ENCODE measurements at places on chromosomes 3 and 15.
A peak's percentile ranks its signal among the peaks of the same experiment; 100 is the strongest.

DNA sequence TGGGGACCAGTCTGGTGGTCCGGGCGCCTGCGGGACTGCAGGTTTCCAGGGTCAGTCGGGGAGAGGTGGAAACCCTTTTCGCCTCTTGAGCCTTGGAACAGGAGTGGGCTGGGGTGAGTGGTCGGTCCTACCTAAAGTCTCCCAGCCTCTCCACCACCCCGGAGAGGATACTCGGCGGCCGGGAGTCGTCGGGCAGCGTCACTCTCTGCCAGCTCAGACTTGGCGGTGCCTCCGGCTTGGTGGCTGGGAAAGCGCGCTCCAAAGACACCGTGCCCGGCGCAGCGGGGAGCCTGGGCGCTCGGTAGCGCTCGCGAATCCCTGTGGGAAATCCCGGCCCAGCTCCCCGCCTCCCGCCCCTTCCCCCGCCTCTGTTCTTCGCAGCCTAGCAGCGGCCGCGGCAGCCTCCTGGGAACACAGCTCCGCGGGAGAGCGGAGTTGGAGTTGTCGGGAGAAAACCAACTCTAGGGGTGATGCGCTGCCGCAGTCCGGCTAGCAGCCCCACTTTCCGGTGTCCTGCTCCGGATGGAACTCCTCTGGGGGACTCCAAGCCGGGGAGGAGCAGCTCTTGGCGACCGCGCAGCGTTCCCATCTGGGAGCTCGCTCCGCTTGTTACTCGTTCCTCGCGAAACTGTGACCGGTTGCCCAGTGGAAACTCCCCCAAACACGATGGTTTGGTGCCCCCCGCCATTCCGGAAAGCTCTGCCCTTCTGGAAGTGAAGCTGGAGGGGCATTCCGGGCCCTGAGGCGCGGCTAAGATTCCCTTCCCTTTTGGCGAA lies 1.4 kb downstream of the EPHB1 start:
- no peak for DNase-seq

- DNase-seq = no peak
These were observed 97.2 kb upstream of the CTNNB1 start for GRCh38 chr3:41102053-41102556.

GRCh38 chr3:52291508-52292181 lies 4.0 kb downstream of the GLYCTK start:
- DNase-seq = no peak

GRCh38 chr3:121269389-121269788 lies 276.4 kb downstream of the POLQ start:
- DNase-seq = no peak

DNA sequence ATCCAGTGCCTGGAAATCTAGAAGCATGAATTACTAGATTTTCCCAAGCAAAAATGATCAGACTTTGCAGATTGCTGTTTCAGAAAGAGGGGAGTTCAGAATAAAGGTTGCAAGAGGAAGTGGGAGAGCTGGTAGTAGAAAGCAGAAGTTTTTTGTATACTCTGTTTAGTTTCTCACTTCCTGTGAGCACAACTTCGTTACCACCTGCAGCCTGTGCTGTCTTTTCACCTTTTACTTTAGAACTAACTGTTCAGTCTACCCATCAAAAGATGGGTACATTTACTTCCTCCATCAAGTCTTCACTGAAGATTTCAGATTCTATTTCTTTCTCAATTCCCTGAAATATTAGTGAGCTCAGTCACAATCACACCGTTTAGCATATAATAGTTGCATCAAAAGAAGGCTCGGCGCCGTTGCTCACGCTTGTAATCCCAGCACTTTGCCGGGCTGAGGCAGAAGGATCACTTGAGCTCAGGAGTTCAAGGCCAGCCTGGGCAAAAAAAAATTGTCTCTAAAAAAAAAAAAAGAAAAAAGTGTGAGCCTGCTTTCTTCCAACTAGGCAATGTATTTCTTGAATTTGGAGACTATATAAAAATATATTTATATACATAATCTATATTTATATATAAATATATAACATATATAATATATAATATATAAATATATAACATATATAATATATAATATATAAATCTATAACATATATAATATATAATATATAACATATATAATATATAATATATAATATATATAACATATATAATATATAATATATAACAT lies 1.8 kb upstream of the CEP97 start:
- peak; percentile 34 for DNase-seq

DNA sequence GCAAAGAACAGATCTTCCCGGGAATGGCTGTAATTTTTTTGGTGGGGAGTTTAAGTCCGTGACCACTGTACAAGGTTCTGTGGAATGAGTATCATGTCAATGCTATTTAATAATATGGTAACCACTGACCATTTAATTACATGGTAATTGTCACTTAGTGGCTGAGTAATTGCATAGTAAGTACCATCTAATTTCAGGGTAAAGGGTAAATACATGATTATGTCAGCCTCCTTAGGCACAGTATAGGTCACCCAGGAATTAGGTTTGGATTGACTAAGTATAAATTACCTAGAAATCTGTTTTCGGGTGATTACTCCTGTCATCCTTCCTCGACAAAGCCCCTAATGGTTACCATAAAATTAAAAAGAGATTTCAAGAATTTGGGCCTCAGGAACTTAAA lies 120.1 kb upstream of the AGBL1 start:
- DNase-seq = no peak

DNA sequence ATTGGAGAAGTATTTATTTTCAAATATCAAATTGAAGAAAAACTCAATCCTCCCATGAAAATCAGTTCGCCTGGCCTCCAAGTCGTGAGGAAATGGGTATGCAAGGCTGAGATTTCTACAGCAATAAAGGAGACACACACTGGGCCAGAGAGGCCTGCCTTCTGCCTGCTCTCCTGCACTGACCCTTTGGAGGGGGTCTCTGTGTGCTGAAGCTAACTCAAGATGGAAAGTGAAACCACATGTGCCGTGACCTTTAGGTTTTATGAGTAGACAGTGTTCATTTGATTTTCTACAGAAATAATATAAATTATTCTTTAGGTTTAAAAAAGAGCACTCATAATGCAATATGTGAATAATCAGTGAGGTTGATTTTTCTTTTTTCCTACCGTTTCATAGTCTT lies 11.9 kb upstream of the SLC22A13 start:
- no peak for DNase-seq

DNA sequence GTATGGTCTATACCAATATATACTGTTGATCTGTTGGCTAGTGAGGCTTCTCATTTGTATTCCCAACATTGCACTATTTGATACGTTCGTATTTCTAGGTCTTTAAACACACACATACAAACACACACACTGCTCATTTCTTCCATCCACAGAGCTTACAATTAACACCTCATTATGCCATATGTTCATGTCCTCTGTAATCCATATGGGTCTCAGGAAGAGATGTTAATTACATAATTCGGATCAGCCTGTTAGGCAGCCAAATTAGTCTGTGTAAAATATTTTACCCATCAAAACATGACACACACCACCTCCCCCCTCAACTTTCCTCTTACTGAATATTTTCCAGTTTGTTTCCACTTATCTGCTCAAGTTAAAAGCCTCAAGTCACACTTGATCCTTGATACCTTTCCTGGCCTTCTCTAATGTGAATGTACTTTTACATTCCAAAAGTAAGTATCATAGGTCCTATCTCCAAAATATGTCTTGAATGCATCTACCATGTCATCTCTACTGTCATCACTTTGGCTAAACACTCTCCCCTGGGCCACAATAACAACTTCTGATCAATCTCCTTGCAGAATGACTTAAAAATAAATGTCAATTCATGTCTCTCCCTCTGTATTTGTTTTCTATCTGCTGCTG lies 28.2 kb downstream of the EOGT start:
- no peak for DNase-seq

- DNase-seq = no peak
These were observed 45.6 kb downstream of the OIP5 start for GRCh38 chr15:41286665-41287333.

GRCh38 chr3:37693511-37694283 lies 168.0 kb upstream of the CTDSPL start:
- DNase-seq = no peak

GRCh38 chr3:1506090-1506489 lies 413.3 kb downstream of the CNTN6 start:
- no peak for DNase-seq

DNA sequence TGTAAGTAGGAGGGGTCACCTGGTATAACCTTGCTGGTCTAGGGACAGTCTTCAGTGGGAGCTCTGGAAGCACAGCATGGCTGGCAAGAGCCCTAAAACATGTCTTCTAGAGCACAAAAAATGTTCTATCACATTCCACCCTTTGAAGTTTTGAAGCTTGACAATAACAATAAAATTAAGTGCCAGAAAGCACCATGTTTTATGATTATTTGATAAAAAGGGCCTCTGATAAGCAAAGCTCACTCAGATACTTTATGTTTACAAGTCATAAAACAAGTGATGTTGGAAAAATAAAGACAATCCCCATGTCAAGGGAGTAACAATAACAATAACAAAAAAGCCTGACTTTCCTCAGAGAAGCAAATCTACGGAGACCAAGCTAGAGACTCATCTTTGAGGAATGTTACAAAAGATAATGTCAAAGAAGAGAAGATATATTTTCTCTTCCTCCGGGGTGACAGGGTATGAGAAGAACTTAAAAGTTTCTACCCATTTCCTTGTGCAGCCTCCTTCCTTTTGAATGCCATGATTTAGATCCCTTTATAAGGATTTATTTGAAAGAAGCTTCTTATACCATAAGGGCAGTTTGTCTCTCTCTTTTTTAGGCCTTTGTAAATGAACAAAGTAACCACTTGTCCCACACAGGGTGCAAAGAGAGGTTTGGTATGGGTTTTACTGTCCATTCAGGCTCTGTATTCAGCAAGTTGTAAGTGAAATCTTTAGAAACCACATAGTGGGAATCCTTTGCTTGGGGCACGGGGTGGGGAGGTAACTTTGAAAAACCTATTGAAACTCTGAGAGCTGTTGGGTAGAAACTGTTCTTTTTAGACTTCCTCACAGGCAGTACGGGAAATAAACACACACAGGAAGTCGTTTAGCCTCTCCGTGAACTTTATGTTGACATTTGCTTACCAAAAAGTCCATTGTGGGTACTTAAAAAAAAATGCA lies 109.6 kb upstream of the RBMS3 start:
- DNase-seq = no peak

DNA sequence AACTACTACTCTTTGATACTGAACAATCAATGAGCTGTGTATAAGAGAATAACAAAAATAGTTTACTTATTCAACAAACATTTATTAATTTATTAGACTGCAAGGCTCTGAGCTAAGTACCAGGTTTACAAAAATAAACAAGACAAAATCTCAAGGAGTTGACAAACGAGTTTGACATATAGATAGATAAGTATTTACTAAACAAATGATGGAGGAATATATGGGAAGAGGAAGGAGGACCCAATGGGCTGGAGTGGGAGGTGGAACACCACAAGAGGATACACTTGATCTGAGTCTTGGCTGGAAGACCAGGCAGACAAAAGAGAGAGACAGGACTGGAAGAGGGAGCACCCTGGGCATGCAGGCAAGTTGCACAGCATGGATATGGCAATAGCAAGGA lies 47.5 kb upstream of the FSIP1 start:
- DNase-seq = no peak

DNA sequence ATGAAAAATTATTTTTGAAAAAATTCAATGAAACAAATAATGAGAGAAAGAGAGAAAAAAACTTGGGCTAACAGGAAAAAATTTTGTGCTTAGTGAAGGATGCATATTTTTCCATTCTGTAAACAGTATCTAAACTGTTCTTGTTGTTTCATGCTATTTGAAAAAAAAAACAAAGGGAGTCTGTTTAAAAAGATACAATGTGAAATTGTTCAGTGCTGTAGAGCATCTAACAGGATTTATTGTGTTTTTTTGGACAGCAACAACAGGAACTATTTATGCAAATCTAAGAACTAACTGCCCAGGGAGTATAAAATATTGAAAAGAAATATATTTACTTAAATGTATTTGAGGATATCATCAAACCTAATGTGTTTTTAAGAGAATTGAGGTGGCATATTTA lies 55.1 kb downstream of the PEX5L start:
- DNase-seq = no peak

GRCh38 chr15:76938752-76939151 lies 7.2 kb downstream of the RCN2 start:
- no peak for DNase-seq

DNA sequence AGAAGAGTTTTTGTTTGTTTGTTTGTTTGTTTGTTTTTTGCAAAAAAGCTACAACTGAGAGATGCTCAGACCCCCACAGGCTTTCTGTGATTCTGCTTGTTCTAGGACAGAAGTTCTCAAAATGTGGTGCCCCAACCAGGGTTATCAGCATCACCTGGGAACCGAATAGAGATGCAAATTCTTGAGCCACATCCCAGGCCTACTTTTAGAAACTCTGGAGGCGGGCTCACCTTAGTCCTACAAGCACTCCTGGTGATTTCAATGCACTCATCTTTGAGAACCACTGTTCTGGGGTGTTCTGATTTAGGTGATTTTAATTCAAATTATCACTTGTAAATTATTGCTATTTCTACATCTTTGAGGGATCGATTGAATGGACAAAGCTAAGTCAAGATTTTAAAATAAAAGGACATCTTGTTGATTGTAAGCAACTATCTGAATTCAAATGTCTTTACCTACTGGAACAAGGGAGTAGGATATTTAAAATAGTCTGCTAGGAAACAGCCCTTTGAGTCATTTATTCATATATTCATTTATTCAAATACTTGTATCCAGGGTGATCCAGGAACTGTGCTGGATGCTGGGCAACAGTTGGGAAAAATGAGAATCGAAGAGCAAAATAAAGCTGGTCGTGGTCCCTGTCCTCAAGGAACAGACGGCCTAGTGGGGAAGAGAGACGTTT lies 44.7 kb upstream of the CADPS start:
- no peak for DNase-seq

Measured in GM19239 (cell line).